ENCODE measurements at places on chromosomes 6 and 20.
A peak's percentile ranks its signal among the peaks of the same experiment; 100 is the strongest.

- no peak for DNase-seq
Measured at GRCh38 chr20:10470276-10470675, 35.2 kb downstream of the SLX4IP start.

DNA sequence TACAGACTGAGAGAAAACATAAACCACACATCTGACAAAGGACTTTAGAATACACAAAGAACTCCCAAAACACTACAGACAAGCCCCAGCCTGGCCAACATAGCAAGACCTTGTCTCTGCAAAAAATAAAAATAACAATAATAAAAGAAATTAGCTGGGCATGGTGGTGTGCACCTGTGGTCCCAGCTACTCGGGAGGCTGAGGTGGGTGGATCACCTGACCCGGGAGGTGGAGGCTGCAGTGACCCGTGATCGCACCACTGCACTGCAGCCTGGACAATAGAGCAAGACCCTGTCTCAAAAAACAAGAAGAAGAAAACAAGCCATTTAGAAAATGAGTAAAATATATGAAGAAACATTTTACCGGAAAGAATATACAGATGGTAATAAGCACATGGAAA, 13.1 kb downstream of the SDCBP2 start:
- no peak for DNase-seq

DNA sequence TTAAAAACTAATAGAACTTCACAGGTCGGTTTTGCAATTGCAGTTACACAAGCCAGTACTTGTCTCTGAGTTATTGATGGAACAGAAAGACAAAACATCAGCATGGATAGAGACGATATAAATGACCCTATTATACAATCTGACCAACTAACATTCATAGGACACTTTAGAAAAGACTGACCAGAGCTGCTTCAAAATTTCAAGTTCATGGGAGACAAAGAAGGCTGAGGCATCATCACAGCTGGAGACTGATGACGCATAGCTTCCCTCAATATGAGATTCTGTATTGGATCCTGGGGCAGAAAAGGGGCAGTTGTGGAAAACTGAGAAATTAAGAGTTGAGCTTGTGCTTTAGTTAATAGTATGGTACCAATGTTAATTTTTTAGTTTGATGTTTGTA, 174.0 kb downstream of the THBS2 start:
- DNase-seq = no peak

DNA sequence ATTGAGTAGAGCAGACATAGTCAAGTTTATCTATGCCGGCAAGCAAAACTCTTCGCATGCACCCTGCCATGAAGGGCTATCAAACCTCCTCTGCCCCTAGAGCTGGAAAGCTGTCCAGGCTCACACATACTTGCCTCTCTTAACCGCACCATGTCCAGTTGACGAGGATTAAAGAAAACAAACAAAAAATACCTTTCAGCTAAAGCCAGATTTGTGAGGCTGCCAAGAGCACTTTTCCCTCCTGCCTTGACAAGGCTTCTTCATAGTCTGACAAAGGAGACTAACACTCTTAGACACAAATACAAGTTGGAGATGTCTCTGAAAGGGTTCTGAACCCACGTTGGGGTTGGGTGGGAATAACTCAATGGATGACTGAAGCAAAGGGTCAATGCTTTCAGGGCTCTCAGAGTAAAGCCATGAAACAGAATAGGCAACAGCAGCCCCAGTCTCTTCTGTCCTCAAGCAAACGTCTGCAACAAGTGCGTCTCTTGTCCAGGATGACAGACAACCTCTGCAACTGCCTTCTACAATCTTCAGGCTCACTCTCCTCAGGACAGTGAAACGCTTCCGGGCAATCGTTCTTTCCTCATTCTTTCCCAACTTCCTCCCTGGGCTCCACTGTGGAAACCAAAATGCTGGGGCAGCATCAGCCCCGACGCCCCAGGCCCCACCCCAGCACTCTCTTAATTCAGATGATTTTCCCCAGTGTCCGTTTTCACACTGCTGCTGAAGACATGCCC, 57.8 kb downstream of the AGPAT4 start:
- DNase-seq = no peak

DNA sequence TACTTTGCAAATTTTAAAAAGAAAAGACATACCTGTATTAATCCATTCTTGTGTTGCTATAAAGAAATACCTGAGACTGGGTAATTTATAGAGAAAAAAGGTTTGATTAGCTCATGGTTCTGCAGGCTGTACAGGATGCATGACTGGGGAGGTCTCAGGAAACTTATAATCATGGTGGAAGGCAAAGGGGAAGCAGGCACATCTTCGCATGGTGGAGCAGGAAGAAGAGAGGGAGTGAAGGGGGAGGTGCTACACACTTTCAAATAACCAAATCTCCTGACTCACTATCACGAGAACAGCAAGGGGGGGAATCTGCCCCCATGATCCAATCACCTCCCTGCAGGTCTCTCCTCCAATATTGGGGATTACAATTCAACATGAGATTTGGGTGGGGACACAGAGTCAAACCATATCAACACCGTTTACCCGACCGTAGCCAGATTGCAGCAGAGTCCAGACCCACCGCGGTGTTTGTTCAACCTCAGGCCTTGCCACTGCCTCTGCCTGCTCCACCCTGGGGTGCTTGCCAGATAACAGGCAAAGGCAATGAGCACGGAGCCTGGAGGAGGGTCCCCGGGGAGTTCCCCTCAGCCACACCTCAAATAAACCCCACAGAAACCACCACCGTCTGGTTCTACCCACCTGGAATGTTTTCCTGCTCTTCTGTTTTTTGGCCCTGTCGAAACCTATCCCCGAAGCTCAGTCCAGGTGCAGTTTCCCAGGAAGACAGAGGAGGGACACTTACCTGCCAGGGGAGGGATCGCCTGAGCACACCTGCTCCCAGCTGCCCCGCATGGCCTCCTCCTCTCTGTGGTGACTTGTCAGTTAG, 142.2 kb upstream of the AFDN start:
- DNase-seq = no peak

GRCh38 chr6:125114248-125114858, 39.2 kb upstream of the TPD52L1 start:
- peak; percentile 42 for DNase-seq

- peak; percentile 46 for DNase-seq
Measured at GRCh38 chr6:30130887-30131862, 4.8 kb upstream of the TRIM40 start.

DNA sequence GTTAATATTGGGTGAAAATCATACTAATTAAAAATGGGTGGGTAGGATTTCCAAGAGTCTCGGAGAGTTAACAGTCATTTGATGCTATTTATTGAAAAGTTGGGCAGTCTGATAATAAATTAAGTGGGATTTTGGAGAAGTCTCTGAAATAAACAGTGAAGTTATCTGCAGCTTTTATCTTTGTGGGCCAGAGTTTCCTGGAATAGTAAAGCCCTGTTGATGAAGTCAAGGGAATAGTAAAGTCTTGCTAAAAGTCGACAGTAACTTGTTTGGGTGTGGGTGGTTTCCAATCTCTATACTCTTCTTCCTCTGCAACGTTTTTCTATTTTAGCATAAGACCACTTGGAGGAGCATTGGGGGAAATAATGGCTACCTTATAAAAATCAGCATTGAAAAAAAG, 493.6 kb downstream of the EPM2A start:
- DNase-seq = no peak

GRCh38 chr6:132456700-132457143, 55.4 kb upstream of the MOXD1 start:
- DNase-seq = no peak

- no peak for DNase-seq
Measured at GRCh38 chr20:38420388-38421085, 14.6 kb downstream of the SNHG17 start.

DNA sequence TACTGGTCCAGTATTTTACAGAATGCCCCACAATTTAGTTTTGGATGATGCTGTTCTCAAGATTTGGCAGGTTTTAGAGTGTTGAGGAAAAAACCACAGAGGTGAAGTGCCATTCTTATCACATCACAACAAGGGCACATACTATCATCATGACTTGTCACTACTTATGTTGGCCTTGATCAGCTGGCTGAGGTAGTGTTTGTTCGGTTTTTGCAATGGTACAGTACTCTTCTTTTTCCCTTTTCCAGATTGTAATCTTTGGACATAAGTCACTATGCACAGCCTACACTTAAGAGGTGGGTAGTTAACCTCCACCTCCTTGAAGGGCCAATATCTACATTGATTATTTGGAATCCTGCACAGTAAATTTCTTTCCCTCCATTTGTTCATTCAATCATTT, 8.8 kb downstream of the TENT5A start:
- no peak for DNase-seq

DNA sequence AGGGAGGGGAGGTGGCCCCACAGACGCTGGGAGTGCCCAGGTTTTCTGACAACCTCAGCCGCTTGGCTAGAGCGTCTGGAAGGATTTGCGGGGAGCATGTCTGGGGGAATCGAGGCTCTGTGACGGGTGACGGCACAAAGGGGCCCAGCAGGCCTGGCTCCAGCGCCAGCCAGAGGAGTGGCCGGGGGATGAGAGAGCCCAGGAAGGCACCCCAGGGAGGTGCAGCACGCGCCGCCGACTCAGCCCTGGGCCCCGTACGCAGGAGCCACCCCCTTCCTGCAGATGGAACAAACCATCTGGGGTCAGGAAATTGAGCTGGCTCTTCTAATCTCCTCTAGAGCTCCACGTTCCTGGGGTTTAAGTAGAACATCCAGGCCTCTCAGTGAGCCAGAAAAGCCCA, 5.9 kb upstream of the SLCO4A1 start:
- no peak for DNase-seq

- DNase-seq = no peak
Measured at GRCh38 chr20:32570401-32571190, 14.5 kb downstream of the NOL4L start.

DNA sequence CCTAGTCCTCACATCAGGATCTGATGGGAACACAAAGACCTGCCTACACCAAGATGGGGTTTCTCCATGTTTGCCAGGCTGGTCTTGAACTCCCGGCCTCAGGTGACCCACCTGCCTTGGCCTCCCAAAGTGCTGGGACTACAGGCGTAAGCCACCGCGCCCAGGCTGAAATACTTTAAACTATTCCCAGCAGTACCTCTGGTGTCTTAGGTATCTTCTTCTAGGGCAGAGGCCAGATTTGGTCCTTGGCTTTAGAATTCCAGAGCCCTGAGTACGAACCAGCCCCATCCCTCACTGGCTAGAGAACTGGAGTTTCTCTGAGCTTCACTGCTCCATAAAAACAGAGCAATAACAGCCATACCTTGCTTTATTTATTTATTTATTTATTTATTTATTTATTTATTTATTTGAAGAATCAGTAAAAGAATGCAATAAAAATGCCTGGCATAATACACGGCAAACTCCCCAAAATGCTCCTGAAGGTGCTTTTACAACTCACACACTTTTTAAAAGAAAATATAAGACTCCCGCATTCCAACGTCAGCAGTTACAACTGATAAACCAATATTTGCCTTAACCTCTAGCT, 312.1 kb downstream of the TFAP2C start:
- no peak for DNase-seq

DNA sequence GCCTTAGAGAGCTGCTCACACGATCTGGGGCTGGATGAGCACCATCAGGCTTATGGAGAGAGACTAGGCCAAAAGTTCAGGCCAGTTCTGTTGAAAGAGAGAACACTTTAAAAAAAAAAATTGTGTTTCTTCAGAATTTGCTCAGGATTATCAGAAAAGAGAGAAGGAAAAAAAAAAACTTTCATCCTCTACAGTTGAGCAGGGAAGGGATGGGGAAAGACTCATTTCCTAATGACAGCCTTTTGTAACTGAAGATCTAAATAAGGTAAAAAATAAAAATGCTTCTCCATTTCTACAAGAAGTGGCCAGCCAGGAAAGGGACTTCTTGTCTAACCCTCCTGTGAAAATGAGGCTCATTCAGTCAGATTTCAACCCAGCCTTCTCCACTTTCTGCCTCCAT, 134.8 kb downstream of the LY86 start:
- no peak for DNase-seq

GRCh38 chr6:20137837-20138236, 74.4 kb downstream of the MBOAT1 start:
- no peak for DNase-seq

DNA sequence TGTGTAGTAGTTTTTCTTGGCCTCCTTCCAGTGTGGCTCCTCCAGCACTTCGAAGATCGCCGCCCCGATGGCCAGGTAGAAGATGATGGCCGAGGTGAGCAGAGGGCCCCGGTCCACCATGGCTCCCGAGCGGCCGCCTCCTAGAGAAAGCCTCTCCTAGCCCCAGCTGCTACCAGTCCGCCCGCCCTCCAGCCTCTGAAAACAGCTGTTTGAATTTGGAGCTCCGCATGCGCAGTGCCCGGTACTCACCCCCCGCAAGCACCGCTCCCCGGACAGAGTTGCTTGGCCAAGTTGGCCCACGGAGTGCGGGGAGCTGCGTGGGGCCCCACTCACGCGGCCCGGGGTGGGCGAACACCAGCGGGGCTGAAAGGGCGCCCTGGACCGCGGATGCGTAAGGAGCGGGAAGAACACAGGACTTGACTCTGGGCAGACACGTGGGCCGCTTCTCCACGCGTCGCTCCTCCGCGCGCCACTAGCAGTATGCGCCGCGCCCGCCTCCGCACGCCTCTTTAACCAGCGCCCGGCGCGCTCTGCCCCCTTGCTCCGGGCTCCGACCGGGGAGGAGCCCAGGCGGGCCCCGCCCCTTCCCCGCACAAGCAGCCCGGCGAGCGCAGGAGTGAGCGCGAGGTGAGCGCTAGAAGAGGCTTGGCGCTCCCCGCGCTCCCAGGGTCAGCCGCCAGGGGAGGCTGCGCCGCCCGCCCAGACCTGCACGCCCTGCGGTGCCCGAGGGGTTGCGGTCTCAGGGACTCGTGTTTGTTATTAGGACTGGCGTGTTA, at the start of gene KCNK5:
Gene KCNK5, minus strand, starts transcription at position 484 of the 776 bp plus-strand sequence. Its CDS starts 364 bp downstream, at position 120.
- DNase-seq = peak; percentile 83

- no peak for DNase-seq
Measured at GRCh38 chr6:170051229-170052172, 239.4 kb downstream of the DLL1 start.

DNA sequence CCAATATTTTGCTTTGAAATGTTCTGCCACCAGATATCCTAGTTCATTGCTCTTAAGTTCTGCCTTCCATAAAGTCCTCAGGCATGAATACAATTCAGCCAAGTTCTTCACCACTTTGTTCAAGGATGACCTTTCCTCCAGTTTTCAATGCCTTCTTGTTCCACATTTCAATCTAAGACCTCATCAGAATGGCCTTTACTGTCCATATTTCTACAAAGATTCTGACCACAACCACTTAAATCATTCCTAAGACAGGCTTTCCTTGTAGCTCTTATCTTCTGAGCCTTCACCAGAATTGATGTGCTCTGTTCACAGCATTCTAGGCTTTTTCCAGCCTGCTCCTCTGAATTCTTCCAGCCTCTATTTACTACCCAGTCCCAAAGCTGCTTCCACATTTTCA, 319.0 kb downstream of the HACE1 start:
- no peak for DNase-seq

Data from stimulated activated CD4-positive, alpha-beta T cell treated with anti-CD3 and anti-CD28 coated beads, Interleukin-4, amount 100 ng/mL, for 1 hour (primary cell).